CD4-positive, alpha-beta T cell treated with Interleukin-4 for 4 hours (primary cell): ENCODE measurements at places on chromosomes 12 and 14.

- no peak for DNase-seq
These were observed 295.1 kb downstream of the GRIN2B start for GRCh38 chr12:13686260-13686659.

- DNase-seq = no peak
These were observed 212.5 kb downstream of the CHST11 start for GRCh38 chr12:104669089-104669721.

DNA sequence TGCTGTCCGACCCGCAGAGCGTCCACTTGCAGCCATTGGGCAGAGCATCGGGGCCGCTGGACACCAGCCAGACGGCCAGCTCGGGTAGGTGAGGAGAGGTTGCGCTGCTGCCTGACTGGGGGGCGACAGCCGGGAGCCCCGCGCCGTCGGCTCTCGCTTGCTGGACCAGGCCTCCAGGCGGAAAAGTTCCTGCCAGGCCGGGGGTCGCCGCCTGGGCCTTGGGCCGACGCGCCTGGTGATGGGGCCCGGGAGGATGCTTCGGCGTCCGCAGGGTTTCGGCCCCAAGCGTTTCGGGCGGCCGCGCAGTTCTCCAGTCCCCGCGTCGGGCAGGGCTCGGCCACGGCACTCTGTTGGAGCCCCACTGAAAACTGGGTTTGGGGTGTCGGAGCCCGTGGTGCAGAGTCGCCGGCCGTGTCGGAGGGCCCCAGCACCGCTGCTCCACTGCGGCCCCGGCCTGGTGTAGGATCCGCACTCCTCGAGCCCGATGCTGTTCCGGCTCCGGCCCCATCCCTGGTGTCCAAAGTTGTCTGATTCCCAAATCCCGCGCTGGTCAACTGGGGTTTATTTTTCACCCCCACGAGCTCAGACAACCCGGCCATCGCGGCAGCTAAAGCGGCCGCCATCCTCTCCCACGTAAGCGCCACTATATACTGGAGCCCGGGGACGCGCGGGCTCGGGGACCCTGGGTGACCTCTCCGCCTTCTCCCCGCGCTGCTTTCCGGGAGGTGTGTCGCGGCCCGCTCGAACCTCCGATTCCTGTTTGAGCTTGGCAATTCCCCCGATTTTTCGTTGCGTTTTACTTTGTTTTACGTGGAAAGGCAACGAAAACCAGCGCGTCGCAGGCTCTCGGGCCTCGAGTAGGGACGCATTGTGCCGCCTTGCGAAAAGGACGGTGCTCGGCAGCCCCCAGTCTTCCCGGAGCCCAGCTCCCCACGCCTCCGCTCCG, 872 bp downstream of the VSX2 start:
- no peak for DNase-seq

- DNase-seq = no peak
These were observed 36.6 kb upstream of the PIK3C2G start for GRCh38 chr12:18224745-18225144.

- no peak for DNase-seq
These were observed 39.7 kb downstream of the AACS start for GRCh38 chr12:125104982-125105381.

GRCh38 chr12:110248096-110248447, 33.0 kb upstream of the ATP2A2 start:
- no peak for DNase-seq

GRCh38 chr12:14399871-14400270, 34.4 kb downstream of the ATF7IP start:
- peak; percentile 65 for DNase-seq
